Calu3 (cell line): ENCODE measurements at places on chromosomes 7 and 10.

- DNase-seq = peak; percentile 45
These were observed 34.4 kb downstream of the CCDC71L start for GRCh38 chr7:106626376-106627164.

DNA sequence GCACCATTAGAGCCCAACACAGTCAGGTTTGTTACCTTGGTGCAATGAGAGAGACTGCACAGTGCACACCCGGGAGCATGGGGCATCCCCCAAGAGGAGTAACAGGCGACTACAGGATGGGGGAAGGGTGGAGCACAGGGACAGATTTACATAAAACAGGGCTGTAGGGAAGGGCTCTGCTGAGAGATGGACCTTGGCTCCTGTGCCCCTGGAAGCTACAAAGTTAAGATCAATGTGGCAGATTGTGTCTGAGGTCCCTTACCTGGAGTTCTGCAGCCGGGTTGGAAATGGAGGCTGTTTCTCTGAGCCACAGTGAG is 13.7 kb upstream of the SLC18A3 start:
- no peak for DNase-seq

- no peak for DNase-seq
These were observed 102.2 kb downstream of the TAX1BP1 start for GRCh38 chr7:27842094-27842692.

- DNase-seq = no peak
These were observed 24.9 kb upstream of the CARD11 start for GRCh38 chr7:3068530-3068929.

- DNase-seq = no peak
These were observed 87.8 kb downstream of the LCOR start for GRCh38 chr10:96919785-96920430.

GRCh38 chr10:70131560-70131937 is 1.1 kb downstream of the AIFM2 start:
- no peak for DNase-seq

DNA sequence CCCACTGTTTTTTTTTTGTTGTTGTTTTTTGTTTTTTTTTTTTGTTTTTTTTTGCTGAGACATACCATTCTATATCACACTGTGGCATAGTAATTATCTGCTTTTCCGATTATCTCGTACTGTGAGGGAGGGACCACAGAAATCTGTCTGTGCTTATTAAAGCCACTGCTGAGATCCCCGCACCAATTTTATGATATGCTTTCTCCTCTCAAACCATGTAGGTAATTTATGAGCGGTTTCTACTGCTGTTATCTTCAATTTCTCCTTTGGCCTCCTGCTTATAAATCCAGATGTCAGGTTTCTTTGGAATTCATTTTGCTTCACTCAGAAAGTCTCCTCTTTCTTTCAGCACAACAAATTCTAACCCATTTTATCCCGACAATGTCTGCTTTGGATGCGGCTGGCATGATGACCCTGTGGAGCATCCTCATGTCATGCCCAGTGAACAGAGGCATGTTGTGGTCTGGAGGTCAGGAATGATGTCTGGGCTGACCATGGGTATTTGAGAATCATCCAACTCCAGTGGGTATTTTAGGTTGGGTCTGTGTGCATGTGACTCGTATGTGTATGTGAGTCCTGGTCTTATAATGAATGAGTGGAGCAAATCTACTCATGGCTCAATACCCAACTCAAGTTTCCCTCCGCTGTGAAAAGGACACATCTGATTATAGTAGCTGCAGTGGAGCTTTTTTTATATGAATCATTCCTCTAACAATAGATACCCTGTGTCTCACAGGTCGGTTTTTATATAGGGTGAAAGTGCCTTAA is 213.4 kb downstream of the GALNT17 start:
- DNase-seq = no peak

DNA sequence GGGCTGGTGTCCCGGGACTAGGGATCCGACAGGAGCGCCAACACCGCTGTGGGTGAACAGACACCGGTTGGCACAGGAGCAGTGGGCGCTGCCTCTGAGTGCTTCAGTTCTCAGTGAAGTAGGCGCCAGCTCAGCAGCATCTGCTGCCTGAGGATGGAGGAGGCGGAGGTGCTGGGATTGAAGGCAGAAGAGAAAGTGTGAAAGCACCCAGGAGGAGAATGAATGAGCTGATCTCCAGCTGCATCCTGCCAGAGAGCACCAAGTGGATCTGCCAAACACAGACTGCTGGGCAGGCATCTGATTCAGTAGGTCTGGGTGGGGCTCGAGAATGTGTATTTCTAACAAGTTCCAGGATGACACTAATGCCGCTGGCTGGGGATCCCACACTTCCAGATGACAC is 74.5 kb downstream of the LANCL2 start:
- DNase-seq = no peak

DNA sequence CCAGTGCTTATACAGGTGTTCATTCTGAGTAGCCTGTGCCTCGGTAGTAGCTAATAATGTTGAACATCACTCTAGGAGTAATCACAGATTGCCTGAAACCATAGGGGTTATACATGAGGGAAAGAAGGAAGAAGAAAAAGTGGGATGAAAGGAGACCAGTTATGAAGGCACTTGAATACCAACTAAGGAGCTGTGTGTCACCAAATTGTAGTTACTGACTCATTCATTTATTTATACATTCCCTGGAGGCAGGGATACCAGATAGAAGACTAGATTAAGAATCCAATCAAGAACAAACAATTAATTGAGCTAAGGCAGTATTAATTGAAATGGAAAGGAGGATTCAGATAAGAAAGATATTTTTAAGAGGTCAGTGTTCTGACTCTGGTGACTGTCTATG is 129.6 kb upstream of the PRPS1L1 start:
- no peak for DNase-seq

- no peak for DNase-seq
These were observed 255.8 kb upstream of the PHYHIPL start for GRCh38 chr10:58920655-58921003.

GRCh38 chr7:100578246-100579183 is 4.8 kb upstream of the SAP25 start:
- no peak for DNase-seq

GRCh38 chr7:85730012-85730411 is 543.2 kb upstream of the SEMA3D start:
- no peak for DNase-seq

DNA sequence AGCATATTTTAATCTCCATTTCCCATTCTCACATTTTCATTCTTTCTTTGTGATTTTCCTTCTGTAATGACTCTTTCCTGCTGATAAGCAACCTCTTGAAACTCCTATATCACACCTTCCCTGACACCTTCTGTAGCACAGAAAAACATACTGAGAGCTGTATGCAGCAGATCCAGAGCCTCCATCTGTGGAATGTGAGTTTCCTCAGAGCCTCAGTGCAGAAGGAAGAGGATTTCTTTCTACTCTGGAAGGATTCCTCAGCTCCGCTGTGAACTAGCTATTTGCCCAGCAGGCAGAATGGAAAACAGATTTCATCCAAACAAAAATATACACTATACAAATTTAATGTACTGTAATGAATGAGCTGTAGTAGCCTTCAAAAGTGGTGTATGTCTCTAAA is 841.3 kb upstream of the ZWINT start:
- DNase-seq = no peak

- DNase-seq = no peak
These were observed 7.2 kb downstream of the PALS2 start for GRCh38 chr7:24580283-24580946.

DNA sequence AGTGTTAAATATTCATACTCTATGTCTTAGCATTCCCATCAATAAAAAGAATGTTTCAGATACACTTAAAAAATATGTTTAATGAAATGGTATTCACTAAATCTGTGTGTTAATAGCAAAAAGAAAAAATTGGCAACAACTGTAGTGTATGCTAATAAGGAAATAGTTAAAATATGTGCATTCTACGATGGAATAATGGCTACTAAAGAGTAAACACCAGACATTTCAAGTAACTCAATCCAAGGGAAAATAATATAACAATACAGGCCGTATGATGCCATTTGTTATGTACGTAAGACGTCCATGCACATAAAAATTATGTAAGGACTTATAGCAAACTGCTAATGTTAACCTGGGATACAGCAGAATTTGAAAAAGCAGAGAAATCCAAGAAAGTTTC is 46.6 kb downstream of the MAD1L1 start:
- DNase-seq = no peak

GRCh38 chr10:51318399-51319172 is 244.3 kb downstream of the PRKG1 start:
- no peak for DNase-seq

DNA sequence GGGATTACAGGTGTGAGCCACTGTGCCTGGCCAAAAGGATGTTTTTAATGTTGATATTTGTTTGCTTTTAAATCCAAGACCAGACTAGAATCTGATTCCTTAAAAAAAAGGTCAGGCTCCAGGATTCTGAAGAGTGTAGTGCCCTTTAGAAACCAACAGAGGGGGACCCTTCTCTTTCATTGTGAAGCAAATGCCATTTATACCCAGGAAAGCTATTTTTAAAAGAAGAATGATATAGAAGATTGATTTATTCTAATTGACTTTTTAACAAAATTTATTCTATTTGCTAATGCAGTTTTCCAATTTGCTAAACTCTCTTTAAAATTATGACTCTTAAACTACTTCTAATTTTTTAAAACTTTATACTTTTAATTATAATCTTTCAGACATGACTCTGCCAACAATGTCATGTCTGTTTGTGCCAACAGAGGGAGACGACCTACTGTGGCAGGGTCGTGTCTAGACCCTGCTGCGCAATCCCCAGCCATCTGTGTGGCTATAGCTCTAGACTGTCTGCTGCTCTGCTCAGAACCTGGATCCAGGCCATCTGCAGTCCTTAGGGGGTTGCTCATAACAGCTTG is 201.0 kb upstream of the IMMP2L start:
- no peak for DNase-seq

GRCh38 chr7:132116369-132116768 is 459.9 kb downstream of the PLXNA4 start:
- DNase-seq = no peak

GRCh38 chr10:49187950-49188761 is at the start of gene TMEM273:
Gene TMEM273, minus strand, starts transcription at chr10:49188391. Its CDS starts 55 bp downstream, at chr10:49188336.
- no peak for DNase-seq

- no peak for DNase-seq
These were observed 143.2 kb upstream of the MEOX2 start for GRCh38 chr7:15829691-15830090.

GRCh38 chr7:131104596-131105293 is 222.9 kb upstream of the MKLN1 start:
- no peak for DNase-seq

- DNase-seq = peak; percentile 32
These were observed 4.1 kb downstream of the IL6 start for GRCh38 chr7:22730921-22731654.

GRCh38 chr10:100917071-100917470 is 4.3 kb downstream of the SLF2 start:
- DNase-seq = no peak

- no peak for DNase-seq
These were observed 74.2 kb downstream of the MAD1L1 start for GRCh38 chr7:2158331-2159175.

DNA sequence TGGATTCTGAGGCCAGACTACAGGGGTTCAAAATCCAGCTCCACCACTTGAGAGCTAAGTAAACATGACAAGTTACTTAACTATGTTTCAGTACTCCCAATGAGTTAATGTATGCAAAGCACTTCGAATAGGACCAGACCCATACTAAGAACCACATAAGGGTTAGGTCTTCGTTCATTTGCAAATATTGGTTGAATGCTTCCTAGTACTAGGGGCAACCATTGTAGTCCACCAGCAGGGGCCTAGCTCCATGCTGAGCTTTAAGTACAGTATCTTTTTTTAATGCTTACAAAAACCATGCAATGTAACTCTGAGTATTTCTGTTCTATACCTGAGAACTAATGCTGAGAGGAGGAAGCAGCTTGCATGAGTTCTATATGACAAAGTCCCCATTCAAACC is 80.4 kb upstream of the PDE1C start:
- DNase-seq = no peak

- DNase-seq = peak; percentile 37
These were observed 97.5 kb downstream of the PFKFB3 start for GRCh38 chr10:6300106-6300783.

- DNase-seq = no peak
These were observed 5.4 kb upstream of the PDE1C start for GRCh38 chr7:32075612-32076011.

- no peak for DNase-seq
These were observed 154.4 kb downstream of the GALNT17 start for GRCh38 chr7:71286336-71286735.

GRCh38 chr7:40509287-40509996 is 374.6 kb downstream of the SUGCT start:
- no peak for DNase-seq

GRCh38 chr10:25982107-25982506 is 48.1 kb downstream of the MYO3A start:
- DNase-seq = no peak

- DNase-seq = no peak
These were observed 98.0 kb downstream of the ZMIZ1 start for GRCh38 chr10:79166741-79167140.

GRCh38 chr10:43059336-43059720 is 17.5 kb upstream of the RET start:
- no peak for DNase-seq

DNA sequence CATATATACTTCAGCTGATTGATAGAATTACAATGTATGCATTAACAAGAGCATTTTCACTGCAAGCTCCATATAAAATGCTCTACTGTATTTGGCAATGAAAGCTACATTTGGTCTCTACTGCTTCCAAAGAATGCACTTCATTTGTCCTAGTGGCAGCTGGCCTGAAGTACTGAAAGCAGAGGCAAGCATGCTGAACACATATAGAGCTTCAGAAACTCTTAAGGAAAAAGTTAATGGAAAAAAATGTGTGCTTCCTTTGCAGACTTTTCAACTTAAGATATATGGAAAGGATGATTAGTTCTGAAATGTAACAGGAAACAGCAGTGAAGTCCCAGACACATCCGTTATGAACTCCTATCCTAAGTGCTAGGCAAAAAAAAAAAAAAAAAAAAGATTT is 537.1 kb upstream of the POM121L12 start:
- DNase-seq = no peak

GRCh38 chr7:29649876-29650275 is 86.2 kb downstream of the PRR15 start:
- DNase-seq = no peak

- DNase-seq = no peak
These were observed 7.4 kb downstream of the CFAP46 start for GRCh38 chr10:132934953-132935352.

DNA sequence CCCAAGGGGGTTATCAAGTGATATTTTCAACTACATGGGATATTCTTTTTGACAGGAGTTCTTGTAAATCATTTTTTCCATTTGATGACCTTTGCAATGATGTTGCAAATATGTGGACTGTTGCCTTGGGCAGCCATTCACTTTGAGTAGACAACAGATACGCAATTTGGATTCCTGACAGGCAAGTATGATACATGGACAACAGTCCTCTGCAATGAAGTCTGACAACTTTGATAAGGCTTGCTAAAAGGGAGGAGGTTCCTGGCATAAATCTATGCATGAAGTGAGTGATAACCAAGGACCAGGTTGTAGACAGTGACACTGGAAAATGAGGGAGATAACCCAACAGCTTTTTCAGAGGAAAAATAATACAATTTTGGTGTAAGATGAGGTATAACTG is 17.7 kb downstream of the LRRD1 start:
- no peak for DNase-seq
